ENCODE measurements at places on chromosomes 1 and 21. TPM values are rescaled to one million over a fixed set of nuclear protein-coding genes. Genes with fewer than 3 reads are reported as not detected.

HCN3 gene
- total RNA-seq = 1.3 TPM

- H3K4me1 ChIP-seq = no peaks in the 10 kb centered on the region
- DNase-seq = peak; percentile 67
- no peak overlapping the region for H3K4me3 ChIP-seq
- H3K27me3 ChIP-seq = no peaks in the 10 kb centered on the region
- no peaks in the 10 kb centered on the region for H3K36me3 ChIP-seq
Observed at GRCh38 chr1:183180218-183180617, 5.8 kb upstream of the LAMC2 start.

DNA sequence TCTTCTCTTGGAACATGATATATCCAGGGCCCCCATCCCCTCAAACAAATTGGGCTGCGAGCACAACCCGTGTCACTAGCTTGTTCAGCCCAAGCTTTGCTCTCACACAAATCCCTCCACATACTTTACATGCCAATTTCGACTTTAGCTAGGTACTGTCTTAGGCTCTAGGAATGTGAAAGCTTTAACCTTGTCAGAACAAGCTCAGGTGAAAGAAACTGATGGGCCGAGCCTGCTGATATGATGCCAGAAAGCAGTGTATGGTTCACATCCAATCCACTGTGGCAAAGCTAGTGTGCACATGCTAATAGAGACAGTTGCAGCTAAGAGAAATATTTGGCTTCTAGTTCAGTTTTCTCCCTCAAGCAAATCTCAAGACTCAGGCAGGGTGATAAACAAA lies 79.5 kb downstream of the TNFSF18 start:
- no peak overlapping the region for H3K4me3 ChIP-seq
- no peak for DNase-seq
- H3K27ac ChIP-seq = no peak overlapping the region
- no peaks in the 10 kb centered on the region for H3K36me3 ChIP-seq

BRDT gene
- not detected for total RNA-seq

GRCh38 chr1:242754125-242754524 lies 229.6 kb upstream of the PLD5 start:
- H3K27ac ChIP-seq = no peak overlapping the region
- H3K4me3 ChIP-seq = no peak overlapping the region
- no peaks in the 10 kb centered on the region for H3K27me3 ChIP-seq
- DNase-seq = no peak
